ENCODE measurements at places on chromosomes 7 and 10.

- DNase-seq = no peak
These were observed 345.3 kb downstream of the CXCL12 start for GRCh38 chr10:44039599-44039998.

GRCh38 chr10:13961097-13961496 is 369.6 kb downstream of the FRMD4A start:
- DNase-seq = no peak

- no peak for DNase-seq
These were observed 2.6 kb downstream of the ZC3HAV1 start for GRCh38 chr7:139106959-139107358.

DNA sequence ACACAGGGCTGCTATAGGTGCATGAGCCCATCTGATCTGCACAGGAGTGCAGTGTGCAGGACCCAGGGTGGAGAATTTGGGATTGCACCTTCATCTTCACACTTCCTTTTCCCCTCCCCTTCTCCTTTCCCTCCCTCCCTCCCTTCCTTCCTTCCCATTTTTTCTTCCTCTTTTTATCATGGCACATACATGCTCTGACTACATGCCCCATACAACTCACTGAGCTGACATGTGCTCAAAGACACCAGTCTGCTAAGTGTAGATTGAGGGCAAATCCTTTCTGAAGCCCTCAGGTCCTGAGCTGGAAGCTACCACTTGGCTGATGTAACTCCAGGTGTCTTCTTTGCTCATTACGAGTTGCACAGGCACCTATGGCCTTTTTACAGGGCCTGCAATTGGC is 365.3 kb upstream of the ZNF32 start:
- no peak for DNase-seq

DNA sequence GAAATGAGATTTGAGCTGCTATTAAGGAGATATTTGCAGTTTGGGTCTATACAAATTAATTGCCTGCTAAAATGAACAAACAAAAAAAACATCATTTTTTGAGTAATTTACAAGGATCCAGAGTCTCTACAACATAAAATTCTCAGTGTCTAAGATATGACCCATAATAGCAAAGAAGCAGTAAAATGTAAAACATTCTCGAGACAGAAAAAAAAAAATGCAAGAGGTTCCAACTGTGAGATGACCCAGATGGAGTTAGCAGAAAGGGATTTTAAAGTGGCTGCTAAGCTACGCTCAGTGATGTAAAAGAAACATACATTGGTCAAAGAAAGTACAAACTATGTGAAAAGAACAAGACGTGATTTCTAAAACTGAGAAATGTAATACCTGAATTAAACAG is 471.0 kb downstream of the SH2D4B start:
- no peak for DNase-seq

- DNase-seq = no peak
These were observed 94.8 kb downstream of the SORCS3 start for GRCh38 chr10:104735757-104736391.

DNA sequence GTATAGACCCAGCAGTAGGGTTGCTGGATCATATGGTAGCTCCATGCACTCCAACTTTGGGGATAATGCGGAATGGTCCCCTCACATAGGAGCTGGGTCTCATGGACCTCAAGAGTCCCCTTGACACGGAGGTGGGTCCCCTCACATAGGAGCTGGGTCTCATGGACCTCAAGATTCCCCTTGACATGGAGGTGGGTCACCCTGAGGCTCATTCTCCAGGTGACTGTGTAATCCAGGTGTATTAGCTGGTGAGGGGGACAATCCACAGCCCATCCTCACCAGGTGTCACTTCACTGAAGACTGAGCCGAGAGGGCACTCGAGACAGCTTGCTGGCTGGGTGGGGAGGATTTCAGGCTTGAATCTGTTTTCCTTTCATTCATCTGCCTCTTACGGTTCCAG is 121.9 kb downstream of the PTPN20 start:
- no peak for DNase-seq

DNA sequence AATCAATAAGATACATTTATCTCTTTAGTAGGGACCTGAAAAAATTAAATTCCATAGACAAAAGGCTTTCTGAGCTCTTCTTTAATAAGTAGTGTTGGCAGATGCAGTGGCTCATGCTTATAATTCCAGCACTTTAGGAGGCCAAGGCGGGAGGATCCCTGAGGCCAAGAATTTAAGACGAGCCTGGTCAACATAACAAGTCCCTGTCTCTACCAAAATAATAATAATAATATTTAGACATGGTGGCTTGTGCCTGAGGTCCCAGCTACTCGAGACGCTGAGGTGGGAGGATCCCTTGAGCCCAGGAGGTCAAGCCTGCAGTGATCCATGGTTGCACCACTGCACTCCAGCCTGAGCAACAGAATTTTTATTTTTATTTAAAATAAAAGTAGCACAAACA is 280.8 kb downstream of the ADK start:
- no peak for DNase-seq

Measured in stimulated activated CD8-positive, alpha-beta memory T cell treated with anti-CD3 and anti-CD28 coated beads, Interleukin-2, amount 100 ng/mL, for 1 hour (primary cell).